G401 (cell line): ENCODE measurements at places on chromosomes 4 and X. TPM values are rescaled to one million over a fixed set of nuclear protein-coding genes. Genes with fewer than 3 reads are reported as not detected.

DNA sequence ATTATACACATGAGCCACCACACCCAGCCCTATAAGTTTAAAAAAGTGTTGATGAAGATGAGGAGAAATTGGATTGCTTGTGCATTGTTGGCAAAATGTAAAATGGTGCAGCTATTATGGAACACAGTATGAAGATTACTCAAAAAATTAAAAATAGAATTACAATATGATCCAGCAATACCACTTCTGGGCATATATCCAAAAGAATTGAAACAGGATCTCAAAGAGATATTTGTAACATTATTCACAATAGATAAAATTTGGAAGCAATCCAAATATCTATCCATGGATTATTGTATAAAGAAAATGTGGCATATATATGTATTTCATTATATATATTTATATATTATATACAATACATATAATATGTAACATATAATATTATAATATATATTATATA lies 515.6 kb upstream of the GNPDA2 start:
- no peak for DNase-seq

GRCh38 chrX:151393514-151393913 lies 3.5 kb upstream of the VMA21 start:
- no peak for DNase-seq

DNA sequence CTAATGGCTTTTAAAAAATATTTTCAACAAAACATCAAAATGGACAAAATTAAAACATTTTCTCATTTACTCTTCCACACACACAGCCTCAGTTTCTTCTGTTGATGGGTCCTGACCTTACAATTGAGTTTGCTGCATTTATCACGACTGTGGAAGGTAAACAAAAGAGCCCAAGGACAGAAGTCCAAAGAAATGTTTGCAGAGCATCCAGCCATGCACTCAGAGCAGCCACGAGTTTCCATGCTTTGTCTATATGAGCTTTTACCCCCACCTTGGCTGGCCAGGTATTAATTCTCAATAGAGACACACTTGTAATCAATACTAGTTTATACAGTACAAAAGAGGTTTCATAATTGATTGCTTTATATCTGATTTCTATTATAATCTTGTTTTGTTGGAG lies 85.0 kb upstream of the WDFY3 start:
- no peak for DNase-seq

- DNase-seq, result peak; percentile 14
Measured at GRCh38 chrX:26442340-26442739, 226.4 kb downstream of the MAGEB5 start.

GRCh38 chr4:5845035-5845905 lies 47.6 kb downstream of the CRMP1 start:
- peak; percentile 72 for DNase-seq

DNA sequence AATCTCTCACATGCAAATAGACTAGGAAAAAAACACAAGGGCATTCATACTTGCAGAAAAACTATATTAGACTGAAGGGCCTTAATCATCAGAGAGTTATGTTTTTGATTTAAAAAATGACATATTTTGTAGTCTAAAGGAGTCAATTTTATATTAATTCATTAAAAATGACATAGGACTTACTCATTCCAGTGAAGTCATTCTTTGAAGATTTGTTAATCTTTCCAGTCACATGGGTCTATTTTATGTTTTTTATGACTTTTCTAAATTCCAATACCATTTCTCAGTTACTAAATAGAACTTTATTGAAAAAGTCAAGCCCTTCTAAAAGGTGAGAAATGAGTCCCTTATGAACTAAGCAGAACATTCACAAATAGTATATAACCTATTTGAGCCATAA lies 743.8 kb upstream of the INTU start:
- DNase-seq, result no peak

DNA sequence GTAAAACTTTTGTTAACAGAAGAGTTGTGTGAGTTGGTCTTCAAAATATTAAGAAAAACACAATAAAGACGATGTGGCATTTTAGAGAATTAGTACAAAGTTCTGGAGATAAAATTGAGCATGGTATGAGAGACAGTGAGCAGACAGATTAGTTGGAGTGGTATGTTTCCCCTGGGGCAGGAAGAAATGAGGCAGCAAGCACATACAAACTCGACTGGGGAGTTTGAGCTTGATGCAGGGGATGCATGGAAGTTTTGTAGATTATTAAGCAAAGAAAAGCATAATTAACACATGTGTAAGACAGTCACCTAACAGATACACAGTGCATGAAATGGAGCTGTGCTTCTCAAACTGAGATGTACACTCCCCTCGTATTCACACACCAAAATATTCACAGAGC lies 58.1 kb upstream of the IL2 start:
- DNase-seq, result no peak

- DNase-seq, result peak; percentile 22
Measured at GRCh38 chr4:112031712-112032328, 113.4 kb upstream of the FAM241A start.

- DNase-seq, result no peak
Measured at GRCh38 chrX:40265936-40266335, 168.2 kb upstream of the BCOR start.

DNA sequence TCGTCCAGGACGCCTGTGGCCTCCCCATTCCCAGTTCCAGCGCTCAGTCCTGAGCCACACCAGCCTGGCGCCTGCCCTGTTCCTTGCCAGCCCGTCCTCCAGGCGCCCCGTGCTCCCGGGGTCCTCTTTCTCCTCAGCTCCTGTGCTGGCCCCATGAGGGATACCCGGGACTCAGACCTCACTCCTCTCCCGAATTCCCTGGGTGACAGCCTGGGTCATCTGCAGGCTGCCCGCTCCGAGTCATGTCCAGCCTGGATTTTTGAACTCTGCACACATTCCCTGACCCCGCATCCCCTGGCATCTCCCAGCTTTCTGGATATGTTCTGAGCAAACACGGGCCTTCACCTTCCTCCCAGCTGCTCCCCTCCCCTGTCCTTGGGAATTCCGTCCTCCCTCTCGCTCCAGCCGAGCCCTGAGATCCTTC lies 14.9 kb upstream of the ADD1 start:
- no peak for DNase-seq

DNA sequence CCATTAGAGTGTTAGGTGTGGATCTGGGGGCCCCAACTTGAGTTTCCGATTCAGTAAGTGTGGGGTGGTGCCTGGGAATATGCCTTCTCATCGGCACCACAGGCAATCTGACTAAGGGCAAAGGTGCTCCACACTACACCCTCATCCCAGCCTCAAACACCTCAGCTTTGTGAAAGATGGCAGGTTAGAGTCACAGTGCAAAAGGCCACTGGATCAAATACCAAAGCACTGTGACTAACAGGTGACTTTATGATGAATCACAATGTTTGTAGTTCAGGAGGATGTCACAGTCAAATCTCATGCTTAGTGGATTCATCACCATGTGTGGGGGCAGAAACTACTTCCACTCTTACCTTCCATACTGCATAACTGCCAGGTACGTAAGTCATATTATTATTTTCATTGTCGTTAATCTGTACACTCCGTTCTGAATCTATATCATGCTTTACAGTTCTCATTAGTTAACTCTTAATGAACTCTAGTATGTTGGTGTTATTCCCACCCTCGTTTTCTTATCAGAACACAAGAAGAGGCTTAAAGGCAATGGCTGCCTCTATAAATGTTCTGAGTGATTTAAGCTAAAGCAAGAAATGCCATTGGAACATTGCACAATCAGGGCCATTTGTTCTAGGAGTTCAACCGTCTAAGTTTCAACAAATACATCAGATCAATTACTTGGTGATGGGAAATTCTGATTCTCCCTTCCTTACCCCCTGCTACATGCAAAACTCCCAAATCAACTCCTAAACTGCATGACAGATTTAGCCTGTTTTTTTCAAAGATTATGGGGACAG lies 50.2 kb downstream of the PRKG2 start:
- DNase-seq, result no peak

DNA sequence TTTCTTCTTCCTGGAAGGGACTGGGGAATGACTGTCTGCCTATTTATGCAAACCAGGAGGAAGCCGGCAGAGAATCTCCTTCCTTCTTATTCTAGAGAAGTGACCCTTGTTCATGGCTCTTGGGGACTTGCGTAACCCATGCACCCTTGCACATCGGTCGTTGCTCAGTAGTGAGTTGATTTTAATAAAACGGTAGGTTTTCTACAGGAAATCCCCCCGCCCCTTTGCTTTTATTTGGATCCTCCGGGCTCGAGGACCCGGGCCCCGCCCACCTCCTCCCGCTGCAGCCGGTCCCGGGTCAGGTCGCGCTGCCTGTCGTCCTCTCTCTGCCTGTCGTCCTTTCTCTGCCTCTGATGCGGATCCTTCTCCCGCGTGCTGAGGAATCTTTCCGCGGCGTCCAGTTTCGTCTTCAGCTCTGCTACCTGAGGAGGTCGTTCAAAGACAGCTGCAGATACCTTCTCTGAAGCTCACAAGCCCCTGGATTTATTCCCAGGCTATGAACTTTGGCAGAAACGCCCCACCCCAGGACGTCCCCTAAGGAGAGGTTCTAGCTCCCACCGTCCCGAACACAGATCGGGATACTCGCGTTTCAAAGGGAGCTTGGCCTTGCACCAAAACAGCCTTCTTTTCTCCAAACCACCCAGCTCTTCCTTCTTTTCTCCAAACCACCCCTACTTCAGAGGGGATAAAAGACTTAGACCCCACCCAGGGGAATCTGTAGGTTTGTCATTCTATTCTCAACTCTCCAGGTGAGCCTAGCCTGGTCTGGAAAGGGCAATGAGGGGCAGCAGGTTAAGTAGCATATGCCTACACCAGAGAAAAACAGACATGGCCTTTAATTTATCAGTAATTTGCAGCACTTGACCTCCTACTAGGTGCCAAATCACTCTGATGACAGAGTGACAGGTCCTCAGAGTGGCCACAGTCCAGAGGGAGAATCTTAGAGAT lies 7.0 kb downstream of the TNIP3 start:
- DNase-seq, result peak; percentile 39

DNA sequence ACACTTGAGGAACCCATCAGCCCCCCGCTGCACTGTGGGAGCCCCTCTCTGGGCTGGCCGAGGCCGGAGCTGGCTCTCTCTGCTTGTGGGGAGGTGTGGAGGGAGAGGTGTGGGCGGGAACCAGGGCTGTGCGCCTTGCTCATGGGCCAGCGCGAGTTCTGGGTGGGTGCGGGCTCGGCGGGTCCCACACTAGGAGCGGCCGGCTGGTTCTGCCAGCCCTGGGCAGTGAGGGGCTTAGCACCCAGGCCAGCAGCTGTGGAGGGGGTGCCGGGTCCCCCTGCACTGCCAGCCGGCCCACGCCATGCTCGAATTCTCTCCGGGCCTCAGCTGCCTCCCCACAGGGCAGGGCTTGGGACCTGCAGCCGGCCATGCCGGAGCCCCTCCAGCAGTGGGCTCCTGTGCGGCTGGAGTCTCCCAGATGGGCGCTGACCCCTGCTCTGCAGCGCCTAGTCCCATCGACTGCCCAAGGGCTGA lies 430.2 kb downstream of the FAT4 start:
- no peak for DNase-seq

DNA sequence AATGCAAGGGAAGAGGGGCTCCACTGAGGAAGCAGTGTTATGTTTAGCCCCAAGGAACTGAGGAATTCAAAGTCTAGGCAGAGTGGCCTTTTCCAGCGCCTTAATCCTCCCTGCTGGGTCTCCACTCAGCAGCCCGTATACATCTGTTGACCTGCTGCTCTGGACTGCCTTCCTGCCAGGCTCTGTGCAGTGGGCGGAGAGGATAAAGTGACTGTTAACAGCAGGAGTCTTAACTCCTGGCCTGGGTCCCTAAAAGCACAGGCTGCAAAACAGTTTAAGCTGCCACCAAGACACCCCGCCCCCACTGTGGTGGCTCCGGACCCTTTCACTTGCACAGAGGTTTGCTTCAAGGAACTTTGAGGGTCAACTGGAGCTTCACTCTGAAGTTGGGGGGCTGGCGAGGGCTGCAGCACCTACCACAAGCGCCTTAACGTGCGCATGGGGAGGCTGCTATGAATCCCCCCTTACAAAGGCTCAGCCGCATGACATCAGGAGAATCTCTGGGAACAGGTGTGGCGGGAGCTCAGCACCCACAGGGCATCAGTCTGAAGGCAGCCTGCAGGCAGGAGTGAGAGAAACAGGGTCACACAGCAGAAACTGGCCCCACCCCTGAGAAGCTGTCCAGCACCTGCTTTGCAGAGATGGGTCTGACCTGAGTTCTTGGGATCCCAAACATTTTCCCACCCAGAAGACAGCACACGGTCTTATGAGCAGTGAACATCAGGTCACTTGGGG lies 358.2 kb upstream of the GATB start:
- no peak for DNase-seq

GRCh38 chr4:139922406-139923024 lies 231.5 kb downstream of the MAML3 start:
- peak; percentile 90 for DNase-seq

The HPGDS gene
- total RNA-seq, result not detected in 2 replicates

The SLIT2 gene
- not detected in 2 replicates for total RNA-seq

The HPGD gene
- total RNA-seq, result not detected in 2 replicates

The MAP7D3 gene
- total RNA-seq, result 9.0 and 12.9 TPM in 2 replicates

The ERCC6L gene
- total RNA-seq, result 7.6 and 9.4 TPM in 2 replicates

The DCHS2 gene
- total RNA-seq, result not detected in 2 replicates

The TAPT1 gene
- 8.4 and 9.1 TPM in 2 replicates for total RNA-seq

The RPA4 gene
- total RNA-seq, result not detected in 2 replicates
